NCI-H2081 treated with DMSO at 0.1 percent for 48 hours (cell line): ENCODE measurements at places on chromosomes 4 and X.

DNA sequence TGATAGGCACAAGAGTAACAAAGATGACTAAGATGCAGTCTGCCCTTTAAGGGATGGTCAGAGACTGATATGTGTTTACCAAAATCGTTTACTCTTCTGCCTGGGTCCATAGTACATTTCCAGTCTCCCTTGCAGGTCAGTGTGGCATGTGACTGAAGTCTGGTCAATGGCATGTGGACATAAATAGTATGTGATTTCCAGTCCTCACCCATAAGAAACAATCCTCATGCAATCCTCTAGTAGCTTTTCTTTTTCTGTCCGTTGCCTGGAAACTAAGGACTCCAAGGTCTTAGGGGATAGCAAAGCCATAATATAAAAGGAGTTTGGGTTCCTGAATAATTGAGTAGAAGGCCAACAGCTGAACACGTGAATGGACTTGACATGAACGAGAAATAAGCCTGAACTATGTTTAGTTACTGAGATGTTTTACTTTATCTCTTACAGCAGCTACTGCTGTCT lies 1.1 kb downstream of the SLC9B2 start:
- DNase-seq, result no peak

DNA sequence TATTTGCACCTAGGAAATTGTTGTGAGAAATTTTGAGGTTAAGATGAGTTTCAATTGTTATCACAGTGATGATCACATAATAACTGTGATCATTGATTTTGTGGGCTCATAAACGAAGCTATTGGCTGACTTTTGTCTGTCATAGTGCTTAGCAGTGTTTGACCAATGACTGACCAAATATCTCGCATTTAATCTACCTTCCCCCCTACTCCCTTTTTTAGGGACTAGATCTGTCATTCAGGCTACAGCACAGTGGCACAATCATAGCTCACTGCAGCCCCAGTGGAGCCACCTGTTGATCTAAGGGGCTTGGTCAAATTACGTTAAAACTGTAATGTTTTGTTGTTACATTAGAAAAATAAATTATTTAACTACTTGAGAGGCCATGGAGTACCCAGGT lies 1.5 kb downstream of the FUNDC2 start:
- no peak for DNase-seq

- DNase-seq, result no peak
Measured at GRCh38 chr4:3530051-3530450, 2.2 kb downstream of the LRPAP1 start.

GRCh38 chrX:3143043-3143799 lies 102.0 kb downstream of the ARSF start:
- DNase-seq, result no peak

DNA sequence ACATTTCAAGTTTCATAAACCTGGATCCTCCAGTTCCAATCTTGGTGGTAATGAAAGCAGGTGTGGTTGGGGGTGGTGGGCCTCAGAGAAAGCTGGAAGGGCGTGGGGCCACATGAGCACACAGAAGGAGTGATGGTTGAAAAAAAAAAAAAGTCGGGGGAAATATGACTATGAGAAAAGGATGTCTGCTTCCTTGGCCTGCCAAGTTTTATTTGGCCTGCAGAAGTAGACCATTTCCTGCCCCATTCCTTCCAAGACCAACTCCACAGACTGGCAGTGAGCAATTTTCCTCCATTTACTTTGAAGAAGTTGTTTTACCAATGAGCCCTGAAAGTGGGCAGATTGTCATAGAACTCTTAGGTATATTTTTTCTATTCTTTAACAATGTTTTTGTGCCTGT lies 43.3 kb downstream of the LNX1 start:
- DNase-seq, result no peak

- DNase-seq, result no peak
Measured at GRCh38 chr4:4754641-4755040, 104.8 kb upstream of the MSX1 start.

DNA sequence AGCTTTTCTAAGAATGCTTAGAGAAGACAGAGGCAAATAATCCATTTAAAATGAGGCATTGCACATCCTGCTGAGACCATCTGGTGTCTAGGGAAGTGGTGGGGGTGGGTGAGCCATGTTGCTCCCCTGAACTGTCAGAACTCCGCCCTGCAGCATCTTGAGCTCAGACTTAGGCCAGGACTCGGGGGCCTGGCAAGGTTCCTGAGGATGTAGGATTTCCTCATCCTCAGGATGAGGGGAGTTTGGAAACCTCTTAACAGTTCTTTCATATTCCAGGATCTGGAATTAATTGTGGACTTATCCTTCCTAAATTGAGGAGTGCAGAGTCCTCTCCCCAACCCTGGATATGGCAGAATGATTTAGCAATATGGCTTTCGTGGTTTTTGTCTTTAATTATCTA lies 6.6 kb downstream of the TLL1 start:
- DNase-seq, result no peak

- DNase-seq, result no peak
Measured at GRCh38 chr4:87216469-87216868, 3.9 kb downstream of the KLHL8 start.

DNA sequence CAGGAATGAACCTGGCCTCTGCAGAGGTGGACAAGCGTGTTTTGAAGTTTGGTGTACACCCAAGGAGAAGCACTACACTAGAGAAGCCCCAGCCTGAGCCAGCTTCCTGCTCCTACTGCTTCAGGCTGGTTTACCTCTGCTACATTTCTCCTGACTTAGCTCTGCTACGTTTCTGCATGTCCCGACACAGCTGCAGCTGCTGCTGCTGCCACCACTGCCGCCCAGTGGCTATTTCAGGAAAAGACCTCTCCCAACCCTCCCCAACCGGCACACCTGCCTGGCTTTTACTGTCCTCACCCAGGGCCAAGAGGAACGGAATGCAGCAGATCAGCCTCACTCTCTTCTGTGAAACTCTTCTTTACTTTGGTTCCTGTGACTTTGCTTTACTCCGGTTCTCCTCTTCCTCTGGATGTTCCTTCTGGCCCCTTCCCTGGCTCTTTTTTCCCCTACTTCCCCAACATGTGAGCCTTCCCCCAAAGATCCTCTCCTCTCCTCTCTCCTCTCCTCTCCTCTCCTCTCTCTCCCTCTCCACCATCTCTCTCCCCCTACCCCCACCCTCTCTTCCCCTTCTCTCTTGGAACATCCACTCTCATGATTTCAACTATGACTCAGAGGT lies 3.1 kb upstream of the P2RY4 start:
- DNase-seq, result peak; percentile 19

GRCh38 chr4:182805321-182805720 lies 111.9 kb downstream of the DCTD start:
- DNase-seq, result no peak

- no peak for DNase-seq
Measured at GRCh38 chr4:69467797-69468196, 27.9 kb downstream of the UGT2B4 start.
